C1 segment of cervical spinal cord (tissue), 14 donors: ENCODE measurements at places on chromosomes 2 and 18.

DNA sequence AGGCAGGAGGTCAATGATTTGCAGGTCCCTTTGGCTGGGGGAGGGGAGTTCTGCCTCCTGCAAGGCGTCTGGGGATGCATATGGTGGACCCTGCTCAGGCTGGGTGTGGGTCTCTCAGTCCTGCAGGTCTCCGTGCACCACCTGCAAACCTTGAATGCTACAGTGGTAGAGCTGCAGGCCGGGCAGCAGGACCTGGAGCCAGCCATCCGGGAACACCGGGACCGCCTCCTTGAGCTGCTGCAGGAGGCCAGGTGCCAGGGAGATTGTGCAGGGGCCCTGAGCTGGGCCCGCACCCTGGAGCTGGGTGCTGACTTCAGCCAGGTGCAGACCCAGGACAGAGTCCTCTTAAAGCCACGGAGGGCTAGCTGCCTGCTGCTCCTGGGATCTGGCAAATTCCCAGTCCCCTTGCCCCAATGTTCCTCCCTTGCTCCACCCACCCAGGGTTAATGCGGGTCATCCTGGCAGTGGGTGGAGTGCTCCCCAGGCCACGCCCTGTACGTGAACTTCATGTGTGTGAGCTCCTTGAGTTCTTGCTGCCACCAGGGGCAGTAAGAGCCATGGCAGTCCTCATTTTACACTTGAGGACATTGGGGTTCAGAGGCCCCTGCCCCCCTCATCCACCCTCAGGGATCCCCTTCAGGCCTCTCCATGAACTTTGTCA, 3.1 kb downstream of the PROM2 start:
- no peak for DNase-seq

DNA sequence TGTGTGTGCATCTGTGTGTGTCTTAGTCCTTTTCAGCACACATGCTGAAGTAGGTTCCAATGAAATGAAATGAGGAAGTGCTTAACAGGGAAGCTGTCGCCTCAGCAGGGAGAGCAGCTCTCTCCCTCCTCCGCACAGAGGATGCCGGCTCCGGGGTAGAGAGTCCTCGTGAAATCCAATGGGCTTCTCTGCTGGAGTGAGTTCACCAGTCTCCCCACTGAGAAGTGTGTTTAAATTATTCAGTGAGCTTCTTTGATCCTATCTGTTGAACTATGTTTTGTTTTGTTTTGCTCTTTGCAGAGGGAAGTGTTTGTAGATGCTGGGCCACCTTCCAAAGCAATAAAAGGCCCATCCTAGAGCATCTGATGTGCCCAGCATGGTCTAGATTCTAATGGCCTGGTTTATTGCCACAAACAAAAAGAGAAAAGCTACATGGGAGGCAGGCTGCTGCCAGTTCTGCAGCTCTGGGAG, 6.7 kb downstream of the PPP1R7 start:
- no peak for DNase-seq

DNA sequence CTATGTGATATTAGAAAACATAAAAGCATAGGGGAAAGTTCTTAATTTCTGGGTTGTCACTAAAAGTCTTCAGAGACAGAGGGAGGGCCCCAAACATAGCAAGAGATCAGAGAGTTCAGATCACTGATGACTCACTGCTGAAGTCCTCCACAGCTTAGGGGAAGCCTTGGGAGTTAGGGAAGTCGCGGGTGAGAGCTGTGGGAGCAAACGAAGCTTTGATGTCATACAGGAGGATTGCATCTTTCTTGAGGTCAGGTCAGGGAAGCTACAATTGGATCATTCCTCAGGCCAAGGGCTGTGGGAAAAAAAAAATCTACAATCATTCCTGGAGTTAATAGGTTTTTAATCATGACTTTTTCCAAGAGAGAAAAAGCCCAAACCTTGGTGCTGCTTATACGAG, 96.2 kb downstream of the COPS8 start:
- no peak for DNase-seq

GRCh38 chr2:69386360-69386759, 667 bp downstream of the GFPT1 start:
- DNase-seq: no peak

GRCh38 chr2:181627545-181627944, 29.4 kb downstream of the CERKL start:
- no peak for DNase-seq

DNA sequence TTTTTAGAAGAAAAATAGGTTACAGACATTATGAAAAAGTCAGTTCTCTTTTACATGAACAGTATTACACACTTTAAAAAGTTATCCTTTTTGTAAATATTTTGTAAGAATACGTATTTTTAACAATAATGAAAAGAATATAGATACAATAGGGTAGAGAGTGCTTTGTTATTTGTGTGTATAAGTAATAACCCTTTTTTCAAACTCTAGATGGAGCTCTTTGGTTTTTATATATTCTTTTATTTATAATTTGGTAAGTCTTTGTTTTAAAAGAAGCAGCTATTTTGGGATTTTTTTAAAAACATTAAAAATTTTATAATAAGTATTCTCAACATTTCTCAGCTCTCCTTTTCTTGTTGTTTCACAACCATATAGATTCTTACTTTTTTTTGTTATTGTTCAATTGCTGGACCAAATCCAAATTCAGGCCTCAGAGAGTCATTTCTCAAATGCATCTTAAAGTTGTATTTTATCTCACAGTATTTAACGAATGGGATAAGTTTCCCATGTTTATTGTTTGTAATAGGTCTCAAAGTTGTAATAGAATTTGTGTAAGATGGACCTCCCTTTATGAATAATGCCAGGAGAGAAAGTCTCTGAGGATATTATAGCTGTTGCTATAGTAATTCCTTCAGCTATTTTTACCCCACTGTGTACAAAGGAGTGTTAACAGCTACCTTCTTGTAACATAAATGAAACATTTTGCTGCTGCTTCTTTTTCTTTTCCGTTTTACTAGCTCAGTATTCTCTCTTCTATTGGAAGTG, 46.4 kb downstream of the ACYP2 start:
- DNase-seq: no peak

- DNase-seq: no peak
Measured at GRCh38 chr2:238900511-238900910, 52.6 kb downstream of the TWIST2 start.

GRCh38 chr18:8114480-8114879, 494.8 kb upstream of the RAB12 start:
- no peak for DNase-seq

DNA sequence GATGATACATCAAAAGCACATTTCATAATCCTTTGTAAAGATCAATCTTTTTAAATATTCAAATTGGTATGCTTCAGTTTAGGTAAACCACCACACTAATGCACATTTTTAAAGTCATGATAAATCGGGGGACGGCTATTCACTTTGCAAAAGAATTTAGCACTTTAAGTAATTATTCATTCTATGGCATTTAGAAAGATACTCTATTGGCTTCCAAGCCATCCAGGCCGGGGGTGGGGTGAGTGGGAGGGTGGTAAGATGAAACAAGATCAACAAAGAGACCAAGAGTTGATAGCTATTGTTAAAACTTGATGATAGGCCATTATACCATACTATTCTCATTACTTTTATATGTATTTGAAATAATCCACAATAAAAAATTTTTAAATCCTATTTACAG, 41.0 kb downstream of the EPG5 start:
- no peak for DNase-seq

DNA sequence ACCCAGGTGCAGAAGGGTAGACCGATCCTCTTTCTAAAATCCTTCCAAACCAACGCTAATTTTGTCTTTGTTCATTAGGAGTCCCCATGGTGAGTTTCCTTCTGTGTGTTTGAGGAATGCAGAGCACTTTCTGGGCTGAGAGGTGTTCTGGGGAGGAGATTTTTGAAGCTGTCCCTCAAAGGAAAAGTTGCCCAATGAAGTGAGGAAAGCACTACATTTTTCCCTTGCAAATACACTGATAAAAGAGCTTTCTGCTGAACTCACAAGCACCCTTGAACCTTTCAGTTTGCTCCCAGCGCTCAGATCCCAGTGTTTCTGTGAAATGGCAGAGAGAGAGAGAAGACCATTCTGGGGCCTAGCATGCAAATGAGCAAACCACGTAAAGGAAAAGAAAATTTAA, 299.6 kb upstream of the FANCL start:
- no peak for DNase-seq

- no peak for DNase-seq
Measured at GRCh38 chr2:190342611-190343010, 778 bp upstream of the INPP1 start.

GRCh38 chr18:48023334-48024008, 93.0 kb upstream of the SMAD2 start:
- peak; percentile 10 for DNase-seq

GRCh38 chr18:58538604-58539386, 90.1 kb downstream of the ALPK2 start:
- DNase-seq: no peak

DNA sequence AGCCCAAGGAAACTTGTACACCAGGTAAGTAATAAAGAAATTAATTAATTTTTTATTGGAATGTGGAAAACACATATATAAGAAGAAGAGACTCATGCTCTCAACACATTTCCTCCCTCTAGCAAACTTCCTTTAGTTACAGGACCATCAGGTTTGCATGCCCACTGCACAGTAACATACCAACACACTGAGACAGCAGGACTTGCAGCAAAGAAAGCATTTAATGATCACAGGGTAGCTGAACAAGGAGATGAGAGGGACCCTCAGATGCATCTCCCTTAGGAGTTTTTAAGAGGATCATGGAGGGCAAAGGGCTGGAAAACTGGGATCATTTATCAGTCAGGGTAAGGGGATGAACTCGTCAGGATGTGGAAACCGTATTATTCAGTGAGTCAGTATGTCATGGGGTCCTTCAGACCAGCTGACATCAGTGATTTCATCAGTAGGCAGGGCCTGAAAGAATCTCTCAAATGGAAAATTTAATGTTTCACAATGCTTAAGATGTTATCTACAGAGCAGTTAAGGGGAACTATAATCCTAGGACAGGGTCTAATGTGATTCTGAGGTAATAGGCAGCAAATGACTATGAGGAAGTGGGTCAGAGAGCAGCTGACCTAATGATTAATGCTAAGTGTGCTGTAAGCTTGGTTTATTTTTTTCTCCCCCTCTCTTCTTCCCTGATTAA, 193.8 kb upstream of the RND3 start:
- no peak for DNase-seq

DNA sequence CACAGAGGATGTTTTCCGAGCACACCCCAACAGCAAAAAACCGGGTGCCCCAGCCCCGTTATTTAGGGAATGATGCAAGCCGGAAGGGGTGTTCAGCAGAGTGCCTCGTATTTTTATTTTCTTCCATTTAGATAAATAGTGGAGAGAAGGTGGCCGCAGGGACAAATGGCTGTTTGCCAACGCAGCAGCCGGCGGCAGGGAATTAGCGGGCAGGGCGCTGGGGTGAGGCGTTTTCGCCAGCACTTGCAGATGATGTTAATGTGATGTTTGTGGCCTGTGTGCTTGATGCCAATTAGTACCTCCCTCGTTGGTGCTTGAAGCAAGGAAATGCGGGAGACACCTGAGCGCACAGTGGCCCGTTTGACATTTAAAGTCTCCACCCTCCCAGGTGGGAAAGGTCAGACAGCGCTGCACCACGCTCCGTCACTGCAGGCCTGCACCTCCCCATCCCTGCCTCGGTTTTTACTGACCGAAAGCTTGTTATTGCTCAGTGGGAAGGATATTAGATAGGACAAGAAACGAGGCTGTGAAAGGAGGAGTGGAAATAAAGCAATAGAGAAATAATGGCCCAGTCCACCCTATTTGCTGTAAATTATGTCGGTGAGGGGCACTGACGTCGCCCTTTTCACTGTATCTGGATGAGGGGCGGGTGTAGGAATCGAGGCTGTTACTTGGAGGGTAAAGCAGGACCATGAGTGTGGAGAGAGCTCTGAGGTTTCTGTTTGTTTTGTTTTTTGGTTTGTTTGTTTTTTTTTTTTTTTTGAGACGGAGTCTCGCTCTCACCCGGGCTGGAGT, 39.1 kb downstream of the NFATC1 start:
- DNase-seq: no peak

DNA sequence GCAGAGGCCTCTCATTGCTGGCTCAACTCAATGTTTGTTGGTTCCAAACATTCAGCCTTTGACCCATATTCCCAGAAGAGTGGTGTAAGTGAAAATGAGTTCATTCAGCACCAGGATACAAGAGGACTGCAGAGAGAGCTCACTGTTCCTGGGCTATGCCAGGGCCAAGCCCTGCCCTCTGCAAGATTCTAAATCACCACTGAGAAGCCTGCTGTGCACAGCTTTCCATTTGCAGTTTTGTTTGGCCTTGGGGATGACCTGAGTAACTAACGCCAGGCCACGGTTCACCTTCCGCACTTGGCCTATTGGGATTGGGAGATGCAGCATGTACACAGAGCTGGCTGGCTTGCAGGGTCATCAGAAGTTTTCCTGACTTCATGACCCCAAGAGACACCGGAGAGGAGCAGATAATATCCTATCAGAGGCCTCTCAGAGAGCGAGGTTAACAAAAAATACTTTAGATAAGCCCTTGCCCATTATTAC, 12.6 kb downstream of the GKN1 start:
- peak; percentile 43 for DNase-seq

GRCh38 chr2:177449159-177449558, 56.6 kb downstream of the AGPS start:
- DNase-seq: no peak

- DNase-seq: no peak
Measured at GRCh38 chr2:61770746-61771145, 83.1 kb downstream of the FAM161A start.

DNA sequence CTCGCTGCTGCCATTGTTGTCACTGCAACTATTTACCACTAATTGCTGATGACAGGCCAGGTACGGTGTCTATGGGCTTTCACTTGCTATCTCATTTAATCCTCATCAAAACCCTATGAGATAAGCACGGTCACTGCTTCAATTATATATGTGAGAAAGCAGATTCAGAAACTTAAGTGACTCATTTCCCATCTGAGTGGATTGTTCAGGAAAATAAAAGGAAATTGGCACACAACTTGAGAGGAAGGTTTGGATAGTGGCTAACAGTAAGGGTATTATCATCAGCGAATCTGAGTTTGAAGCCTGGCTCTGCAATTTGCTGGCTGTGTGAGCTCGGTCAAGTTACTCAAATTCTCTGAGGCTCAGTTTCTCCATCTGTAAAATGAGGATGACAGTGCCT, 196.0 kb downstream of the KCNS3 start:
- no peak for DNase-seq

- no peak for DNase-seq
Measured at GRCh38 chr2:205708231-205708631, 25.9 kb downstream of the NRP2 start.

DNA sequence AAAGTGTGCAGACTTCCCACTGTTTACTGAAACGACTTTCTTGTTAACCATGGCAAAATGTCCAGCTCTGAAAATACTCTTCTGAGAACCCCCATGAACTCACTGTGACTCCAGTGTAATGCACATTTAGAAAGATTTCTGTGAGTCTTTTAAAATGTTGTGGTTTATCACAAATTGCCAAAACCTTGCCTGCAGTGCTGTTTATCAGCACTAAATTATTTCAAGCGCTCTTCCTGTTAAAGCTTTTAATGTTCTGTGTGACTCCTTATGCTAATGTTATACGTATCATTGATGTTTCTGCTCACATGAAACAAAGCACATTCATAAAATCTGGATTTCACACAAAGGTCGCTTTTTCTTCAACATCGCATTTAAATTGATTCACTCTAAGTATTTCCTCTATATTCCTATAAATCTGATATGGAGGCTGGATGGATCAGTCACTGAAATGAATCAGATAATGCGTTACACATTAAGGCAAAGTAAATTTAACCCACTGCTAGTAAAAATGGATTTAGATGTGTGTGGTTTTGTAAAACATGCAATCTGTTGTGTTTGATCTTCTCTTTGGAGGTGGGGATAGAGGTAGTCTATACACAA, 521.2 kb downstream of the NYAP2 start:
- no peak for DNase-seq

GRCh38 chr2:239392688-239393387, 8.0 kb downstream of the HDAC4 start:
- no peak for DNase-seq

GRCh38 chr2:141899740-141900139, 231.1 kb downstream of the LRP1B start:
- no peak for DNase-seq
